NCI-H2171 (cell line): ENCODE measurements at places on chromosomes 1 and 21.

GRCh38 chr1:36919491-36920145, 114.7 kb downstream of the GRIK3 start:
- peak; percentile 28 for DNase-seq

- DNase-seq: no peak
These were observed 46.7 kb upstream of the PLPPR4 start for GRCh38 chr1:99217599-99217998.

DNA sequence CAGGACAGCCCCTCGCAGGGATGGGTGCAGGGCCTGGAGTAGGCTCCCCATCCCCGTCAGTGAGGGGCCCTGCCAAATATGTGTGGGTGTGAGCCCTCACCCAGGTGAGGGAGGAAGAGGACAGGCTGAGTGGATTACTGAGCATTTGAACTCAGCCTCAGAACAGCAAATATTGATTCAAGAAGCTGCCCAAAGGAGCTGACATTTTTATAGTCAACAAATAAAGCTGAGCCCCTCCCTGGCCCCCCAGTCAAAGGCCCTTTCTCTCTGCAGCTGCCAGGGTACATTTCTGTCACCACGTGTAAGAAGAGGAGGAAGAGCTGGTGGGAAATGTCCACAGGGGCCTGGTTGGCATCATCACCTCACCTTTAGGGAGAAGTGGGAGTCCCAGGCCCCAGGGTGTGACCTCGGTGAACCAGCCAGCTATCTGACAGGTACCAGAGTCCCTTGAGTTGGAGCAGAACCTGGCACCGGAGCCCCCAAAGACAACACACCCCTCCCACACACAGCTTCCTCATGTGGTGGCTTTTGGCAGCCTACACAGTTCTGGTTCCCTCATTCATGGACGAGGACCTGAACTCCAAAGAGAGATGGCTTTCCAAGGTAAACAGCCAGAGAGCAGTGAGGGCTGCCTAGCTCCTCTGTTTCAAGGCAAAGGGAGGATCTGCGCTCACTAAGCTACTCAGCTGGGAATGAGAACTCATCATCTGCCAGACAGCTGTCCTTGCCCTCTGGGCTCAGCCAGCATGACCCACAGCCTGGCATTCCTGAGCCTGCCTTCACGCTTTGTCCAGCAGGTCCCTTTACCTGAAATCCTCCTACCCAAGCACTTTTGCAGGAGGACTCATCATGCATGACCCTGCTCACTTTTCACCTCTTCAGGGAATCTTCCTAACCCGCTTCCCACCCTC, 43.0 kb upstream of the TENT5C start:
- no peak for DNase-seq

DNA sequence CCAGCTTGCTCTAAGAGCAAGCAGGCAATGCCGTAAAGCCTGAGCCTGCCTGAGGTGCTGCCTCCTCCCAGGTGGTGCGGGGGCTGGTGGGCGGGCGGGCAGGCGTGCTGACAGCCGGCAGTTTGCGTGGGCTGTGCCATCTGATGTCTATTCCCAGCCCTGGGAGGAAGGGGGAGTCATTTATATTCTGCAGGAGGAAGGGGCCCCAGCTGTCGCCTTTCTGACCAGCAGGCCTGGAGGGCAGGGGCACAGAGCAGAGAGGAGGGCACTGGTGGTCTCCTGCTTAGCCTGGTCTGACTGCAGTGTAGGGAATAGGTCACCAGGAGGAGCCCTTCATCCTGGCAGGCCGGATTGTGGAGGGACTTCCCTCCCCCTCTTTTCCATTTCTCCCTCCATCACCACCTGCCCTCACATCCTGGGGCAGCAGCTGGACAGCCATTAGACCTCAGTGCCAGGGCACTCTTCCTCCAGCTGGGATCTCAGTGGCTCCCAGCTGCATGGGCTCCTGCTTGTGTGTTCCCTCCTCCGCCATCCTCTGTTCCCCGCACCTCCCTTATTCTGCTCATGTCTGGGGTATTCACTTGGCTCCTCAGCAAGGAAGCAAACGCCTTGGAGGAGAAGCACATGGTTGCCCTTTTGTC, 4.4 kb downstream of the CYB561D1 start:
- peak; percentile 88 for DNase-seq

DNA sequence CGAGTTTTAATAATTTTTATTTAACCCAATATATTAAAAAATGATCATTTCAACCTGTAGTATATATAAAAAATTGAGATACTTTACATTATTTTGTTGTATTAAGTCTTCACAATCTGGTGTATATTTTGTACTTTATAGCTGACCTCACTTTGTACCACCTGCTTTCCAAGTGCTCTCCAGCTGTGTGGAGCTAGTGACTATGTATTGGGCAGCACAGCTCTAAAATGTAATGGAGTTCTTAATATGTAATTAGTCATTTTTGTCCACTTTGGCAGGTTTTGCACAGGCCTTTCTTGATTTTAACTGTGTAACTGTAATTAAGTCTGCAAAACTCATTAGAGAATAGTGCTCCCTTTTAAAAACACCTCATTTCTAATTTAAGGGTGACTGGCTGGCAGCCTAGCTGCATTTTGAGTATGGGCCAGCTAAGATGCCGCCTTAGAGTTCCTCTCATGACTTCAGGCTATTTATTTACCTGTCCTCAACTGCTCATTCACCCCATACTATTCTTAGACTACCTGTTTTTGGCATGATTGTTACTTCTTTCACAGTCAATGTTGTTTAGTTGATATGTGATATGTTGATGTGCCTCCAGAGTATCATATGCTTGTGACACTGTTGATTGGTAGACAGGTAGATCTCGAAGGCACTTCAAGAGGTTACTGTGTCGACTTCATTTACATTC, 43.2 kb downstream of the ZYG11B start:
- no peak for DNase-seq

- DNase-seq: no peak
These were observed 75.6 kb upstream of the SLC2A1 start for GRCh38 chr1:43034195-43034658.

- peak; percentile 26 for DNase-seq
These were observed 106.9 kb upstream of the TMEM51 start for GRCh38 chr1:15046487-15047165.

DNA sequence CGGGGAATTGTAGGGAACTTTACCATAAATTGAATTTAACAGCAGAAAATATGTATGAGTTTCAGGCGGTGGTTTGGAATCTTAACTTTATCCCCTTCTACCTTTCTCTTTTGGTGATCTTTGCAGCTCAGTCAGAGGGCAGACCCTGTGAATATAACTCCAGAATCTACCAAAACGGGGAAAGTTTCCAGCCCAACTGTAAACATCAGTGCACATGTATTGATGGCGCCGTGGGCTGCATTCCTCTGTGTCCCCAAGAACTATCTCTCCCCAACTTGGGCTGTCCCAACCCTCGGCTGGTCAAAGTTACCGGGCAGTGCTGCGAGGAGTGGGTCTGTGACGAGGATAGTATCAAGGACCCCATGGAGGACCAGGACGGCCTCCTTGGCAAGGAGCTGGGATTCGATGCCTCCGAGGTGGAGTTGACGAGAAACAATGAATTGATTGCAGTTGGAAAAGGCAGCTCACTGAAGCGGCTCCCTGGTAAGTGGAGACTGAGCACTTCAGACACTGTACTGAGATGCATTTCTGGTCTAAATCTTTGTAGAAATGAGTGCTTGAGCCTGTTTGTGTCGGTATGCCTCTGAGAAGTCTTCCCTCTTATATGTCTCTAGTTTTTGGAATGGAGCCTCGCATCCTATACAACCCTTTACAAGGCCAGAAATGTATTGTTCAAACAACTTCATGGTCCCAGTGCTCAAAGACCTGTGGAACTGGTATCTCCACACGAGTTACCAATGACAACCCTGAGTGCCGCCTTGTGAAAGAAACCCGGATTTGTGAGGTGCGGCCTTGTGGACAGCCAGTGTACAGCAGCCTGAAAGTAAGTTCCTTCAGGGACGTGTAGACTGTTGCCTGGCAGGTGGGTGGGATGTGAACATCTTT, 1.5 kb downstream of the CCN1 start:
- no peak for DNase-seq

DNA sequence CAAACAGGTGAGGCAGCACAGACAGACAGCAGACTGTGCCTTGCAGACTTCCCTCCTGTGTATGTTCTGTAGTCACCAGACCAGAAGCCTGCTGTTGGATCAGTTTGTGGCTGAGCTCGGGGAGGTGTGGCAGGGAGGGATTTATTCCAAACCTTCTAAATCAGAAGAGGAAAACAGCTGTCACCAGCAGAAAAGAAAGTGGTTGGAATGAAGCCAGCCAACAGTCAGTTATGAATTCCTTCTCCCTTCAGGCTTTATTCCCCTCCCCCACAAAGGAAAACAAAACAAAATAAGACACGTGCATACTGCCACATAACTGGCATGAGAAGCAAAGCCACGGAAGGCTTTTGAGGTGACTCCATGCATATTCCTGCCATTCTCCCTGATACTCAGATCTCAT, 19.0 kb upstream of the PIGV start:
- peak; percentile 24 for DNase-seq

DNA sequence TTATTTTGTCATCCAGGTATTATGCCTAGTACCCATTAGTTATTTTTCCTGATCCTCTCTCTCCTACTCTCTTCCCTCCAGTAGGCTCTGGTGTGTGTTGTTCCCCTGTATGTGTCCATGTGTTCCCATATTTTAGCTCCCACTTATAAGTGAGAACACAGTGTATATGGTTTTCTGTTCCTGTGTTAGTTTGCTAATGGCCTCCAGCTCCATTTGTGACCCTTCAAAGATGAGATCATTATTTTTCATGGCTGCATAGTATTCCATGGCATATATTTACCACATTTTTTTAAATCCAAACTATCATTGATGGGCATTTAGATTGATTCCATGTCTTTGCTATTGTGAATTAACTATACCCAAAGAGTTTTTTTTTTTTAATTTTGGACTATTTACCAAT, 1675.7 kb upstream of the B3GALT2 start:
- DNase-seq: no peak

GRCh38 chr1:115524236-115524635, 117.5 kb upstream of the VANGL1 start:
- DNase-seq: no peak

DNA sequence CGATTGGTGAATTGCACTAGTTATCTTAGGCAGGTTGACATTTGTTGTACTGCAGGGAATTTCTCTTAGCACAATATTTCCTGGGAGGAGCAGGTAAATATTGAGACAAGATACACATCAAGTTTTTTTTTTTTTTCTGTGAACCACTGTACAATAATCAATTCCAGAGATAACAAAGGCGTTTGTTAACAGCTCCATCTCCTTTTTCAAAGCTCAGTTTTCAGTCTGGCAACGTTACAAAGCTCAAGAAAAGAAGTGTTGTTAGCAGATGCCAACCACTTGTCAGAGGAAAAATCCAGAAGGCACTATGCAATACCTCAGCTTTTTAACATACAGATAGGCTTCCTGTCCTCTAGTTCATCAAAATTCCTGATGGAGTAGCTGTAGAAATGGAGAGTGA, 40.9 kb upstream of the DAB1 start:
- peak; percentile 6 for DNase-seq

GRCh38 chr1:235583511-235584001, 66.0 kb downstream of the GNG4 start:
- DNase-seq: no peak

- no peak for DNase-seq
These were observed 10.4 kb downstream of the IL20 start for GRCh38 chr1:206875752-206876377.

DNA sequence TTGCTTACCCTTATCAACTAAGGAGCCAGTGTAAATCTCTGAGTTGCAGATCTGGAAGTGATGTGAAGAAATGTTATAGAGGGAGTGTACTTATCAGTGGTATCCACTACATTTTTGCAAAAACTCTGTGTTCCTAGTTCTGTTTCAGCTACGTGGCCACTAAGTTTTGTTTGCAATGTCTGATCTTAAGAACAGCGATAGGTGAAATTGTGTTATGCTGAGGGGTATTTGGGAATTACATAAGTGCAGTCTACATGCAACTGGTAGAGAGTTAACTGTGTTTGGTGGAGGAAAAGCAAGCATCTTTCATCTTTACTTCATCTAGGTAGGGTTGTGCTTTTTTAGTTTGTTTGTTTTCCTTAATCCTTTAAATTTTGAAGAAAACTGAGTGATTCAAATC, 198.8 kb upstream of the SGIP1 start:
- DNase-seq: no peak

- DNase-seq: no peak
These were observed 195.4 kb upstream of the RUNX1 start for GRCh38 chr21:35244514-35244913.

DNA sequence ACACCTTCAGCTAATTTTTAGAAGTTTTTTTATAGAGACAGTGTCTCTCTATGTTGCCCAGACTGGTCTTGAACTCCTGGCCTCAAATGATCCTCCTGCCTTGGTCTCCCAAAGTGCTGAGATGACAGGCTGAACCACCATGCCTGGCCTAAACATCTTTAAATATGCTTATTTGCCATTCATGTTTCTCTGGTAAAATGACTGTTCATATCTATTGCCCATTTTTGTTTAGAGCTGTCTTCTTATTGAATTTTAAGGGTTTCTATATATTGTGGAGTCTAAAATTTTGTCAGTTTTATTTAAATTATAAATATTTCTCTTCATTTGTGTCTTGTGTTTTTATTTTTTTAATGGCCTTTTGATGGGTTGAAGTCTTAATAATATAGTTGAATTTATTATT, 3.0 kb upstream of the PM20D1 start:
- DNase-seq: no peak

GRCh38 chr1:13830616-13831280, 130.8 kb downstream of the PRDM2 start:
- DNase-seq: no peak

- DNase-seq: no peak
These were observed 53.6 kb downstream of the ERG start for GRCh38 chr21:38444691-38445090.

GRCh38 chr1:183942933-183943693, 94.4 kb downstream of the COLGALT2 start:
- DNase-seq: peak; percentile 30

DNA sequence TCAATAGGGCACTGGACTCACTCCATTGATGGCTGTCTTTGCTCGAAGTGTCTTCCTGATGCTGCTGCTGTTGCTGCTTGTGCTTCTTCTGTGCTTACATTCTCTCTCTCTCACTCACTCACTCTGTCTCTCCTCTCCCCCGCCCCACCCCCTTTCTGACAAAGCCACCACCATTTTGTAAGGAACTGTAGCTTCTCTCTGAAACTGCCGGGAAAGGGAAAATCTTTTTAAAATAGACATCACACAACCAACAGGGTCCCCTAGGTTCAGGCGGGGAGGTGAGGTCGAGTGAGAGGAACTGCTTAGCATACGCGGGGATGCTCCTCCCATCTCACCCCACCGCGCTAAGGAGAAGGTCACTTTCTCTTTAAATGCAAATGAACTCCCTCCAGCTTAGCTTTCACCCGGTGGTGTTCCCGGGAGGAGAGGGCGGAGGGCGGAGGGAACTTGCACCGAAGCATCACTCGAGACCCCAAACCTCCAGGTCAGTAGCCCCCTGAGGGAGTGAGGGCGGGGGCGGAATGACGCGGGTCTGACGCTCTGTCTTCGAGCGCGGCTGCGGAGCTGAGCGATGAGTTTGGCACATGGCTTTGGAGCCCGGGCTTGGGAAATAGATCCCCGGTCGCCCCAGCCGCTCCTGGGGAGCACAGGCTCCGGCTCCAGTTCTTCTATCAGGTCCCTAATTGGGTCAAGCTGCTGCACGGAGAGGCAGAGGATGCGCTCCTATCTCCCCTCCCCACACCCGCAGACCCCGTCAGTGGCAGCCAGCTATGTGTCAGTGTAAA, at the start of gene CCDC28B:
TSS of gene CCDC28B (plus strand) at position 370 of the 785 bp plus-strand sequence. CDS start 1,341 bp downstream, outside the sequence.
- peak; percentile 57 for DNase-seq

- no peak for DNase-seq
These were observed 18.9 kb upstream of the BATF3 start for GRCh38 chr1:212718499-212718898.
